CMK (cell line): ENCODE measurements at places on chromosomes 6 and 20.

DNA sequence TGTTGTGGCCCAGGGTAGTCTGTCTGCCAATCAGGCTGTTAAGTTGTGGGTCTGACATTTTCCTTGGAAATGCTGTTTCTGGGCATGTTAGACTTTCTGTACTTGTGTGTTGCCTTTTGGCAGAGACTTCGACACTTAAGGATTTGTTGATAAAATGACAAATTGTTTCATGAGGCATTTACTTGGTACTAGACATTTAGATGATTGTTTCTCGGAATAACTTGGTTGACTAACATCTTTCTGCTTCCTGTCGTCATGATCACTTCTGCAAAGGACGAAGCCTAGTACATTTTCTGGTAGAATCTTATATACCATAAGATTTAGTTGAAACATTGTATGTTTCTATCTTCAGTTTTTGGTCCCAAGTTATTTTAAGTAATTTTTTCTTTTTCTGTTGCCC is 34.1 kb downstream of the UTRN start:
- no peak for DNase-seq

- no peak for DNase-seq
Observed at GRCh38 chr20:63009988-63010769, 3.4 kb upstream of the BHLHE23 start.

- no peak for DNase-seq
Observed at GRCh38 chr6:134739299-134740026, 210.4 kb downstream of the ALDH8A1 start.

GRCh38 chr20:38833857-38834164 is 28.3 kb downstream of the PPP1R16B start:
- no peak for DNase-seq

DNA sequence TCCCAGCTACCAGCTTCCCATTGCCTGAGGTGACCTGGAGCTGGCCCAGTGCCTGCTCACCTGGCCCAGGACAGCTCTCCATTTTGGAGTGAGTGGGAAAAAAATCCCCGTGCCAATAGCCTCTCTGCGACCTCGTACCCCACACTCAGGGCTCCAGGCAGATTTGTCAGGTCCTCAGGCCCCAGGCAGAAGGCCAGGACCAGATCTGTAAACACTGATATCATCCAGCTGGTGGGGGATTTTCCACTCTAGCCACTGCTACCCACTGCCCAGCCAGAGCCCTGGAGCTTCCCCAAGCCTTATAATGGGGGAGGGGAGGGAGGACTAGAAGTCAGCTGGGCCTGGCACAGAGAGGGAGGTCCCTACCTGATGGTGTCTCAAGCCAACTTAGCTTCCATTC is 1.3 kb upstream of the PGC start:
- DNase-seq, result no peak

DNA sequence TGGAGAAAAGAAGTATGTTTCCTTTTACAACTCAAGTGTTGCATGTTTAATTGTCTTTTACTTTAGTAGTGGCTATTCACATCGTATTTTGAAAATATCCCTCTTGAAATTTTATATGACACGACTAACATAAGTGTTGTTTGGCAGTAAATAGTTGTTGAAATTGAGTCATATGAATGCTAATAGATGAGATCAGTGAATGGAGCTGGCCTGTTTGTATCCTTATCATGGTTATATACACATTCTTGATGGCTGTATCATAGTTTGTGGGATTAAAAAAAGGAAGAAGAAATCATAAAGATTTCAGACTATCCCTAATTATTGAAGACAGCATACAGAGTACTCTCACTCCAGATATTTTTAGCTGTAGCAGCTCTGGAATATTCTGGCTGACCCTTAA is 8.2 kb upstream of the RAE1 start:
- no peak for DNase-seq

- DNase-seq, result no peak
Observed at GRCh38 chr6:118298476-118299427, 249.3 kb upstream of the PLN start.

- peak; percentile 41 for DNase-seq
Observed at GRCh38 chr6:10759312-10759839, 11.8 kb downstream of the TMEM14B start.

- DNase-seq, result no peak
Observed at GRCh38 chr20:19823216-19823615, 65.2 kb downstream of the RIN2 start.

GRCh38 chr6:98672681-98673475 is 161.5 kb upstream of the POU3F2 start:
- no peak for DNase-seq

- no peak for DNase-seq
Observed at GRCh38 chr6:51120016-51120415, 301.3 kb downstream of the TFAP2B start.

- no peak for DNase-seq
Observed at GRCh38 chr6:166382500-166382932, 224 bp downstream of the MPC1 start.

GRCh38 chr6:166765234-166765541 is 138.1 kb upstream of the RPS6KA2 start:
- no peak for DNase-seq

GRCh38 chr6:132512638-132513632 is at the start of gene STX7:
TSS of gene STX7 (minus strand) at chr6:132513116. CDS start at chr6:132503530, 9,586 bp downstream.
- DNase-seq, result peak; percentile 71

DNA sequence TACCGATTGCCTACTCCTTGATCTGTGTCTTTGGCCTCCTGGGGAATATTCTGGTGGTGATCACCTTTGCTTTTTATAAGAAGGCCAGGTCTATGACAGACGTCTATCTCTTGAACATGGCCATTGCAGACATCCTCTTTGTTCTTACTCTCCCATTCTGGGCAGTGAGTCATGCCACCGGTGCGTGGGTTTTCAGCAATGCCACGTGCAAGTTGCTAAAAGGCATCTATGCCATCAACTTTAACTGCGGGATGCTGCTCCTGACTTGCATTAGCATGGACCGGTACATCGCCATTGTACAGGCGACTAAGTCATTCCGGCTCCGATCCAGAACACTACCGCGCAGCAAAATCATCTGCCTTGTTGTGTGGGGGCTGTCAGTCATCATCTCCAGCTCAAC is 13.5 kb downstream of the CCR6 start:
- no peak for DNase-seq

GRCh38 chr6:17865243-17865642 is 122.2 kb downstream of the KIF13A start:
- DNase-seq, result no peak

GRCh38 chr20:17615645-17616479 is 46.0 kb downstream of the DSTN start:
- no peak for DNase-seq

- no peak for DNase-seq
Observed at GRCh38 chr6:63899550-63899949, 263.9 kb downstream of the PHF3 start.
